Frontal cortex (tissue), 4 donors: ENCODE measurements at places on chromosomes 13 and 19. TPM values are rescaled to one million over a fixed set of nuclear protein-coding genes. Genes with fewer than 3 reads are reported as not detected.
A peak's percentile ranks its signal among the peaks of the same experiment; 100 is the strongest.

DNA sequence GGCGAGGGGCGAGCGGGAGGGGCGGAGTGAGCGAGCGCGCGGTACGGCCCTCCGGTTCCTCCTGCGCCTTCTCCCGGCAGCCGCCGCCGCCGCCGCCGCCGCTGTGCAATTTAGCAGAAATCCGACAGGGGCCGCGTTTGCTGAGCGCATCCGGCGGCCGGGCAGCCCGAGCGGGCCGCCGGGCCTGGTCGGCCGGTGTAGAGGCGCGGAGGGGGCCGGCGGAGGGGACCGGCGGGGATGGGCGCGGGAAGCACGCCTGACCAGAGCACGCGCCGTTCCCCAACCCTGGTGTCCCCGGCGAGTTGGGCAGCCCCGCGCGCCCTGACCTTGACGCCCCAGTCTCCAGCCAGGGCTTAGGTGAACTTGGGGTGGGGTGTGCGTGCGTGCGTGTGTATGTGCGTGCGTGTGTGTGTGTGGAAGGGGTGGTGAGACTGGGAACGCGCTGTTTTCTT, 144.5 kb upstream of the ZNF536 start:
- DNase-seq: peak; percentile 77

DNA sequence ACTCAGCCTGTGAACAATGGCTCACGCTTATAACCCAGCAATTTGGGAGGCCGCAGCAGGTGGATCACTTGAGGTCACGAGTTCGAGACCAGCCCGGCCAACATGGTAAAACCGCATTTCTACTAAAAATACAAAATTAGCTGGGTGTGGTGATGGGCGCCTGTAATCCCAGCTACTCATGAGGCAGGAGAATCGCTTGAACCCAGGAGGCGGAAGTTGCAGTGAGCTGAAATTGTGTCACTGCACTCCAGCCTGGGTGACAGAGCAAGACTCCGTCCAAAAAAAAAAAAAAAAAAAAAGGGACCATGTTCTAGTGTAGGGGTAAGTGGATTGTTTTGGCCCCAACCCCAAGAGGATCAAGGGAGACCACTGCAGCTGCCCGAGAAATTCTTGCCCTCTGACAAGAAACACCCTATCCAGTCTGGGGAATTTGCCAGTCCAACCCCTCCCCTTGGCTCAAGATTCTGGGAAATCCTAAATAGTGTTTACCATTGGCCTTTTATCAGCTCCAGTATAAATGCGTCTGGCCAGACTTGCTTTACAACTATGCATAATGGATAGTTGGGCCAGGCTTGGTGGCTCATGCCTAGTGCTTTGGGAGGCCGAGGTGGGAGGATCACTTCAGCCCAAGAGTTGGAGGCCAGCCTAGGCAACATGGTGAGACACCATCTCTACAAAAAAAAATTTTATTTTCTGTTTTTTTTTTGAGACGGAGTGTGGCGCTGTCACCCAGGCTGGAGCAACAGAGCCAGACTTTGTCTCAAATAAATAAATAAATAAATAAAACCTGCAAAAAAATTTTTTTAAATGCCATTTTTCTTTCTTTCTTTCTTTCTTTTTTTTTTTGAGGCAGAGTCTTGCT, 5.1 kb upstream of the DHDH start:
- no peak for DNase-seq

GRCh38 chr13:112851107-112852038, 117.6 kb upstream of the MCF2L start:
- no peak for DNase-seq

- DNase-seq: no peak
Measured at GRCh38 chr13:100381595-100382224, 206.9 kb downstream of the GGACT start.

DNA sequence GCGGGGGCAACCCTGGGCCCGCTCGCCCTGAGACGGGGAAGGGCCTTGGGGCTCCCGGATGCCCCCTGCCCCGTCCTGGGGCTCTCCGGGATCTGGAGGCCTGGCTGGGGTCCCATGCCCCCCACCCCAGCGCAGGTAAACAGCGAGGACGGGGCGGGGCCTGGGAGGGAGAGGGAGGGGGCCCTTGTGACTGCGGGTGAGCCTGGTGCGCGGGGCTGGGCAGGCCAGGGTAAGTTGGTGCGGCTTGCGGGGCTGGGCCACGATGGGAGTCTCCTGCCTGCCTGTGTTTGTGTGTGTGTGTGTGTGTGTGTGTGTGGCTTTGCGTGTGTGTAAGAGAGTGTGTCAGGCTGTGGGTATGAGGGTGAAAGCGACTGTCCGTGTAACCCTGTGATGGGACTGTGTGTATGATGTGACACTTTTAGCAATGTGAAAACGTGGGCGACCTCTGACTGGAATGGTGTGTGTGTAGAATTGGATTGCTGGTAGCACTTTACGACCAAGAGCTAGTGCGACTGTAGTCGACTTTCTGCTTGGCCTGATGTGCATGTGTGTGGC, 426 bp downstream of the KLC3 start:
- DNase-seq: no peak

DNA sequence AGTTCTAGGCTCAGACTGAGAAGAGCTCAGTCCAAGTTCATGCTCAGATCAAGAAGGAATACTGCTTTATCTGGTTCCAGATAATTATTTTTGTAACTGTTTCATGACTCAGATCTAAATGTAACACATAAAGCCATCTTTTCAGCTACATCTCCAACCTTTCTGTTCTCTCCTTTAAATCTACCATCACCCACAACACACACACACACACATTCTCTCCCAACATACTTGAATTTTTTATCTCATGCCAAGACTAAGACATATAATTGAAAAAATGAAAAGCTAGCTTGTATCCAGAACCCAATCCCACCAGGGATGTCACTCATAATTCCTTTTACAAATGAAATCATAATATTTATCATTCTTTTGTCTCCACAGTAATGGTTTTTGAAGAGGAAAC, 7.6 kb downstream of the KATNAL1 start:
- DNase-seq: no peak

DNA sequence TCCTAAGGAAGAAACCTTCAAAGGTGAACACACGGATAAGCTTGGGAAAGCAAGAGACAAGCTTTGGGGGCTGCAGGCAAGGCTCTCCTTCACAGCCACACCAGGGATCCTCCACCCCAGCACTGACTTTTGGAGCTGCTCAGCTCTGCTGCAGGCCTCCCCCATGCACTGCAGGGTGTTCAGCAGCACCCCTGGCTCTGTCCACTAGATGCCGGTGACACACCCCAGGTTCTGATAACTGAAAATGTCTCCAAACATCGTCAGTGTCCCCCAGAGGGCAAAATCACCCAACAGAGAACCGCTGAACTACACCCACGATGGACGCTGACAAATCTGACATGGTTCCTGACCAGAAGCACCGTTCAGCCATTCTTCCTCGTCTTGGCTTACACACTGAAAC, 90.5 kb downstream of the STK24 start:
- DNase-seq: no peak

- no peak for DNase-seq
Measured at GRCh38 chr19:47019431-47020041, at the start of gene NPAS1. NPAS1 (plus strand) TSS chr19:47019837; CDS start chr19:47021048, 1,211 bp downstream.

DNA sequence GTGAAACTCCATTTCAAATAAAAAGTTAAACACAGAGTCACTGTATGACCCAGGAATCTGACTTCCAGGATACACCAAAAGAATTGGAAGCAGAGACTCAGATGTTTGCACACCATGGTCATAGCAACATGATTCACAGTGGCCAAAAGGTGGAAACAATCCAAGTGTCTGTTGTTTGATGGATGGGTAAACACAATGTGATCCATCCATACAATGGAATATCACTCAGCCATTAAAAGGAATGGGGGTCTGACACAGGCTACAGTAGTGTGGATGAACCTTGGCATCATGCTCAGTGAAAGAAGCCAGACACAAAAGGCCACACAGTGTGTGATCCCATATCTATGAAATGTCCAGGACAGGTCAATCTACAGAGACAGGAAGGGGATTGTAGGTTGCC, 174.3 kb downstream of the PTPRS start:
- no peak for DNase-seq

DNA sequence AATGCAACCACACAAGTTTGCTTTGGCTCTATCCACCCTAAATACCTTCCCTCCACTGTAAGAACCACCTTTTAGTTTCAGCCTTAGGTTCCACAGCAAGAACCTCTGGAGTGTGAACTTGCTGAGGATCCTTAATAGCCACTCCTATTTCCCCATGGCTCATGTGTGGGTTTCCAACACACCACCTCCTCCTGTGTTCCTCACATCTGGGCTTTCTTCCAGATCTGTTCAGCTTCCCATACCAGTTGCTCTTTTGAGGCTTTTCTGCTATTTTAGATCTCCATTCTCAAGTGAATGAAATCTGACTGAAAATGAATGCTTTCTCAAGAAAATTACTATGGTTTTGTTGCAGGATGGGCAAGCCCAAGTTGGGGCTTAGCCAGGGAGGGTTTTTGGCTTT, 104.8 kb upstream of the MIR17HG start:
- no peak for DNase-seq

Gene NCAN
- 162 TPM for total RNA-seq

Gene PGLYRP2
- total RNA-seq: not detected

Gene HIF3A
- total RNA-seq: 3.3 TPM

Gene LHB
- not detected for total RNA-seq

Gene ZIC5
- 1.6 TPM for total RNA-seq

Gene CYP2F1
- not detected for total RNA-seq

Gene MBOAT7
- total RNA-seq: 18.3 TPM
